ENCODE measurements at places on chromosomes 16 and 17.

DNA sequence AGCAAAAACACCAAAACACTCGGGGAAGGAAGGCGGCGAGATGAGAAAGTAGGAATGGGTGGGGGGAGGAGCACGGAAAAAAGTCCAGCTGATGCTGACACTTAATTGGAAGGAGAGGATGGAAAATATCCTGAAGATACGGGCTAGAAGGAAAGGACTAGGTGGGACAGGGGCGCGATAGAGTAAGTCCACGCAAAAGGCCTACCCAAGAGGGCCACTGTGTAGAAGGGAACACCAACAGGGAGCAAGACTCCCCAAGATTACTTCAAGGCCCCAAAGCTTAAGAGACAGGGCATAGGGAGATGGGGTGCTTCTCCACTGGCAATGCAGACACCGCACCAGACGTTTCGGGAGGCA is 736 bp downstream of the APPBP2 start:
- H3K36me3 ChIP-seq = peaks cover 27% of the 10 kb centered on the region
- no peaks in the 10 kb centered on the region for H3K27me3 ChIP-seq
- H3K4me1 ChIP-seq = peaks cover 10% of the 10 kb centered on the region
- peak; percentile 2 for DNase-seq

DNA sequence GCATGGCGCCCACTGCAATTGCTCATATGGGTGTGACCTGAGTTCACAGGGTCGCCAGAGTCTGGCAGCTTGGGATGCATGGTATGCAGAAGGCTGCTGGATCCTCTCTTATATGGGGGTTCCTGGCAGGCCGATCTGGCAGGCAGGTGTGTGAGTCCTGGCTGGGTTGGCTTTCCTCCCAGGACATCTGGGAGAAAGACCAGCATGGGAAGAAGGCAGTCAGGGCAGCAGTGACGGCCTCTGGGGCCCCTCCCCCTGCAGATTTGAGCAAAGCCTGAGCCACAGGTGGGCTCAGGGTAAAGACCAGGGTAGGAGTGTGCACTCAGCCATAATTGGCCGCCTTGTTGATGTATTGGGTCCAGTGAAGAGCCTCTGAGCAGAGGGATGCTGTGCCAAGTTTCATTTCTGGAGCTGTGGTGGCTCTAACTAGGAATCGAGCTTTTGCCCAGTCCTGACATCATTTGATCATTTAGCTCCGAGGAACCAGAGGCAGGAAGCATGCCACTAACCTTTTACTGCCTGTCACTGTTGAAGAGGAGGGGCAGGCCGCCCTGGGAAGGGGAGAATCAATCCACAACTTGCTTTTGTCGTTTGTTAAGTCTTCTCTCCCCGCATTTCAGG is 174.3 kb downstream of the CCDC182 start:
- no peak overlapping the region for H3K27ac ChIP-seq
- no peak overlapping the region for H3K4me3 ChIP-seq
- H3K27me3 ChIP-seq = no peaks in the 10 kb centered on the region
- no peaks in the 10 kb centered on the region for H3K36me3 ChIP-seq
- no peaks in the 10 kb centered on the region for H3K4me1 ChIP-seq

GRCh38 chr17:17064322-17064721 is 22.1 kb downstream of the MPRIP start:
- H3K4me3 ChIP-seq = no peak overlapping the region
- H3K27me3 ChIP-seq = no peaks in the 10 kb centered on the region
- no peak for DNase-seq
- H3K36me3 ChIP-seq = peaks cover 75% of the 10 kb centered on the region
- H3K4me1 ChIP-seq = peaks cover 53% of the 10 kb centered on the region

DNA sequence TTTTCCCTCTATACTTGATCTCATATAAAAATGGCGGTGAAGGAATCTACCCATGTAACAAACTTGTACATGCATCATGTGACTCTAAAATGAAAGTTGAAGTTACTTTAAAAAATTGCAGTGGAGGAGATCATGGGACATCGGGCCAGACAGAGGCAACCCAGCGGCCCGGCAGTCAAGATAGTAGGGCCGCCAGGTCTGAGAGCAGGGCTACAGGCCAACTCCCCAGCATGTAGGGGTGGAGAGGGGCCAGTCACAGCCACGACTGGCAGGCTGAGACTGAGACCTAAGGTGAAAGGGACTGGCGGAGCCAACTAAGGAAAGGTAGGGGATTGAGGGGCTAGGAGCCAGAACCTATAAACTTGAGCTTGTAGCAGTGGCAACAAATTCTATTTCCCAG is 150.9 kb downstream of the MAP2K6 start:
- H3K36me3 ChIP-seq = peaks cover 8% of the 10 kb centered on the region
- H3K27me3 ChIP-seq = peaks cover 18% of the 10 kb centered on the region
- no peak overlapping the region for H3K27ac ChIP-seq
- H3K4me3 ChIP-seq = no peak overlapping the region
- H3K4me1 ChIP-seq = no peaks in the 10 kb centered on the region

DNA sequence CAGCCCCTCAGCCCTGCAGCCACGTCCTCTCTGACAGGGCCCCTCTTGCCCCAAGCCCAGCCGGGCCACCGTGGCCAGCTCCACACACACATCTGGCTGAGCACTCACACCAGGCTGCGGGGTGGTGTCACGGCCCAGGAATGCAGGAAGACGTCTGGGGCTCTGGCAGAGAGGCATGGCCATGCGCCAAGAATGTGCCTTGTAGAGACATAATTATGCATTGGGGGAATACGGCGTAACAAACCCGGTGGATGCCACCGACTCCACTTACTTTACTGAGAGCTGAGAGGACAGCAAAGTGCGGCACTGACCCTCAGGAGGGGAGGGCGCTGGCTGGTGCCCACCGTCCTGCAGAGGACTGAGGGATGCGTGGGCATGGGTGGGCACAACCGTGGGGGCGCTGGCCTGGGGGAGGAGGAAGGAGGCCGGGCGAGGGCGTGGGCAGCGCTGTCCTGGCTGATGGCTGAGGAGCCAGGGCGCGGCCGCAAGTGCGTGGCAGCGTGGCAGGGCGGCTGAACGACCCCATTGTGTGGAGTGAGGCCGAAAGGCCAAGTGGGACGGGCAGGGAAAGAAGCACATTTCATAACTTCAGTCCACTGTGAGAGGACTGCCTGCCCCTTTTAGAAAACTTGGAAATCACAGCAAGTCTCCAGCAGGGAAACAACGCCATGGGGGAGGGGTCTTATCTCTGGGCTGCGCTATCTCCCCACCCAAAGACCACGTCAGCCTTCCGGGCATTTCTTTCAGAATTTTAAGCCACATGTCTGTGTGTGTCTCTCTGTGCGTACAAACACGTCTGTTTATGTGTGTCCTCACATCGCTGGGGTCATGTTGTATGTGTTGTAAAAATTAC is 30.6 kb downstream of the METRNL start:
- peak; percentile 96 for DNase-seq
- peaks cover 11% of the 10 kb centered on the region for H3K36me3 ChIP-seq
- H3K4me1 ChIP-seq = peaks cover 35% of the 10 kb centered on the region
- H3K27ac ChIP-seq = peak overlapping the region; percentile 87
- no peaks in the 10 kb centered on the region for H3K27me3 ChIP-seq

DNA sequence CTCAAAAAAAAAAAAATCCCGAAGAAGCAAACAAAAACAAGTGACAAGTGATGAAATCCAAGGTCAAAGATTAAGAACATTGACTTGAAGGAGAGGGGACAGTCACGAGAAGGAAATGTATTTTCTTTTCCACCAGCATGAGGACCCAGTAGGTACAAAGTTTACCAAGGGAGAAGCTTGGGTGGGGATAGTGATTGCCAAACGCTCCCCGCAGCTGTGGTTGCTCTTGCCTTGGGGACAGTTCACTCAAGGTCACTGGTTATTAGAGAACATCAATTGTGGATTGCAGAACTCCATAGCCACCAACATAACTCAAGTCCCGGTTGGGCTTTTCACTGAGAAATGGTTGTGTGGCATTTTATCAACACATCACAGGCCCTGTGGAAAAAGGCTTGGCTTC is 27.0 kb downstream of the RSL1D1 start:
- H3K36me3 ChIP-seq = no peaks in the 10 kb centered on the region
- no peak overlapping the region for H3K4me3 ChIP-seq
- peak; percentile 6 for DNase-seq
- no peaks in the 10 kb centered on the region for H3K27me3 ChIP-seq

DNA sequence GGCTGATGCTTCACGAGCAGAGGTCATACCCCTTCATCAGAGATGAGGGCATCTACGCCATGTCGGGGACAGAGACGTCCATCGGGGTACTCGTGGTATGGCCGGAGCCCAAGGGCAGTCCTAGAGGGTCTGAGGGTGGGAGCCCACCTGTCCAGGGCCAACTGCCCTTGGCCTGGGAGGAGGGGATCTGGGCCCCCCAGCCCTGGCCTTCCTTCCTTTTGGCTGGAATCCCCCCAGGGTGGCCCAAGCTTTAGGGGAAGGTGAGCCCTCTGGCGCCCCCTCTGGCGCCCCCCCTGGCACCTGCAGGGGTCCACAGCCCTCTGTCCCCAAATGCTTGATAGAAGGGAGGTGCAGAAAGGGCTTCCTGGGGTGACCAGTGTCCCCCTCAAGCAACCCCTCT is 69.3 kb downstream of the SCNN1B start:
- H3K36me3 ChIP-seq = no peaks in the 10 kb centered on the region
- peaks cover 16% of the 10 kb centered on the region for H3K4me1 ChIP-seq
- H3K27me3 ChIP-seq = peaks cover 42% of the 10 kb centered on the region
- no peak overlapping the region for H3K4me3 ChIP-seq
- no peak for DNase-seq

GRCh38 chr16:64522548-64522947 is 599.3 kb downstream of the CDH11 start:
- H3K27me3 ChIP-seq = no peaks in the 10 kb centered on the region
- no peaks in the 10 kb centered on the region for H3K4me1 ChIP-seq
- no peak overlapping the region for H3K4me3 ChIP-seq
- H3K36me3 ChIP-seq = no peaks in the 10 kb centered on the region
- DNase-seq = no peak

GRCh38 chr16:65809627-65810026 is 556.9 kb upstream of the CDH5 start:
- no peak overlapping the region for H3K4me3 ChIP-seq
- no peak overlapping the region for H3K27ac ChIP-seq
- no peaks in the 10 kb centered on the region for H3K36me3 ChIP-seq
- H3K4me1 ChIP-seq = no peaks in the 10 kb centered on the region
- no peak for DNase-seq

DNA sequence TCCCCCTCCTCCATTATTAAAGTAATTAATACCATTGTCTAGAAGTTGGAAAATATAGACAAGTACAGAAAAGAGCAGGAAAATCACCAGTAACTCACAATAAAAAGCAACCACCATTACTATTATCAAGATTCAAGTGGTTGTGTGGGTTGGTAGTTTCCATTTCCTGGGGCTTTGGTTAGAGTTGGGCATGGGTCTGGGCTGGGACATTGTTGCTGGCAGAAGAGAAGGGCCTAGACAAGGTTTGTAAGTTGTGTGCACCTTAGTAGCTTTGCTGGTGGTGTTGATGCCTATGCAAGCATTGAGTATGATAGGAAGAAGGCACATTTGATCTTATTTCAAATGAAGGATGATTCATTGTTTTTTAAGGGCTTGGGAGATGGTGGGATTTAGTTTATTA is 25.4 kb upstream of the NFATC3 start:
- no peak overlapping the region for H3K27ac ChIP-seq
- peaks cover 6% of the 10 kb centered on the region for H3K4me1 ChIP-seq
- H3K27me3 ChIP-seq = no peaks in the 10 kb centered on the region

DNA sequence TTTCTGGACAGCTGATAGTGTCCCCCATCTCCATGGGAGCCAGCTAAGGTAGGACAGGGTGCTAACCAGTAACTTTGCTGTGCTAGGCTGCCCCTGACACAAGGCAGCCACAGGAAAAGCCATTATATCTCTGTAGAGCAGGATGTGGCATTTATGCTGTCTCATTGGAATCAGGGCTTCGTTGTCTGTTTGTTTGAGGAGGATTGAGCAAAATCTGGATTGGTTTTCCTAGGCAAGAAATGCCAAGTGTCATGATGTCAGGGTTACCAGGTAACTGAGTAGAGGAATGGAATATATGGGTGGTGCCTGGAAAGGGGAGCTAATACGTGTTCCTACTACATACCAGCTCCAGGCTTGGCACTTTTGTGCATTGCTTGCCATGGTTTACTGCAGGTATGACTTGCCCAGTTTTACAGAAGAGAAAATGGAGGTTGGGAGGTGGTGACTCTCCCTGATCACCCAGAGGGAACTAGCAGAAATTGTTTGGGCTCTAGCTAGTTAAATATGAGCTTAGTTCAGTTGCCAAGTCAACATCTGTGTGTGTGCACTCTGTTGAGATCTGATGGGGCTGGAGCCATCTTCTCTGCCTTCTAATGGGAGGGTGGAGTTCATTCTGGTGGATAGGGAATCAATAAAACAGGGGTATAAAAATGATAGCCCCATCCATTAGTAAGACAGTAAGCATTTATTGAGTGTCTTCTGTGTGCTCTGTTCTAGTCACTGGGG is 33.9 kb downstream of the GNAO1 start:
- H3K27ac ChIP-seq = no peak overlapping the region
- H3K4me1 ChIP-seq = no peaks in the 10 kb centered on the region
- H3K27me3 ChIP-seq = peaks cover 92% of the 10 kb centered on the region
- DNase-seq = no peak
- H3K4me3 ChIP-seq = no peak overlapping the region

GRCh38 chr16:8621222-8621571 is 301 bp upstream of the METTL22 start:
- peak overlapping the region; percentile 66 for H3K27ac ChIP-seq
- H3K4me1 ChIP-seq = peaks cover 9% of the 10 kb centered on the region
- peaks cover 44% of the 10 kb centered on the region for H3K27me3 ChIP-seq

DNA sequence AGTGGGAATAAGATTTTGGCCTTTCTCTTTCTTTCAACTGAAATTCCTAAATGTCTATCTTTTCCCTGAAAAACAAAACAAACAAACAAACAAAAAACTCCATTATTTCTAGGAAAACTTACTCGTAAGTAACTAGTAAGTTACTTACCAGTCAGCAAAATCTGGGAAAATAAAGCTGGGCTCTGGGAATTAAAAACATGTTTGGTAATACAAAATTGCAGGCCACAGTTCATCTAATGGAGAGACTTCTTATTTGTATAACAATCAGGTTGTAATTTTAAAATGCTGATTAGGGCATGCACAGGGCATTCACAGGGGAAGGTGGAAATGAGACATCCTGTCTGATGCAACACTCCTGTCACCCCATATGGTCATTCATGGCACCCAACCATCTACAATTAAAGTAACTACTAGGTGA is 3.8 kb upstream of the WIPI1 start:
- H3K4me1 ChIP-seq = peaks cover 20% of the 10 kb centered on the region
- H3K27ac ChIP-seq = peak overlapping the region; percentile 78
- no peak for DNase-seq
- H3K36me3 ChIP-seq = peaks cover 22% of the 10 kb centered on the region

- peak overlapping the region; percentile 57 for H3K27ac ChIP-seq
- H3K4me3 ChIP-seq = peak overlapping the region; percentile 11
- peaks cover 18% of the 10 kb centered on the region for H3K4me1 ChIP-seq
- peaks cover 9% of the 10 kb centered on the region for H3K27me3 ChIP-seq
These were observed 4.3 kb downstream of the TAT start for GRCh38 chr16:71572497-71573116.

All from Calu3 (cell line).